Stimulated activated CD4-positive, alpha-beta T cell treated with anti-CD3 and anti-CD28 coated beads, Interleukin-4, amount 100 ng/mL, for 24 hours (primary cell): ENCODE measurements at places on chromosomes 4 and X.

DNA sequence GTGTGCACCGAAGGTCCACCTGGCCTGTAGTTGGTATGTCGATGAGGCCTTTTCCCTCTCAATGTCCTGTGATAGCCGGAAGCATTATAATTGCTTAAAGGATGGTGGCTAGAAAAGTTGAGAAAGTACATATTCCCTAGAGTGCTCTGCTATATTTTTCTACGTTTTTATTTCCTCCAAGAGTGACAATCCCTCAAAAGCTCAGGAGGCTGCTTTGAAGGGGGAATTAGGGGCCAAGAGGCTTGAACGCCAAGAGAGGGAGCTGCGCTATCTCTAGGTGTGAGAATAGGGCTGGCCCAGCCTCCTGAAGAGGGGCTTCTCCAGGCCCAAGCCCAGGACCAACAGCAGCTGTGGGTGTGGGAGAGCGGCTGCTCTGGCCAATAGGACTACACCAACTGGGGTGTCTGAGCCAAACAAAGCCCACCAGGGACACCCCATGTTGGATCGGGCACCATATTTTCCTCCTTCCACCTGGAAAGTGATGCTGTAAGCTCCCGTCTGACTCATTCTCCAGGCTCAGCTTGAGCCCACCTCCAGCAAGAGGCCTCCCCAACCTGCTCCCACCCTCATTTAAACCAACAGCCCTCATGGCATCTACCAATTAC lies 124.0 kb downstream of the IRF2 start:
- no peak for DNase-seq

DNA sequence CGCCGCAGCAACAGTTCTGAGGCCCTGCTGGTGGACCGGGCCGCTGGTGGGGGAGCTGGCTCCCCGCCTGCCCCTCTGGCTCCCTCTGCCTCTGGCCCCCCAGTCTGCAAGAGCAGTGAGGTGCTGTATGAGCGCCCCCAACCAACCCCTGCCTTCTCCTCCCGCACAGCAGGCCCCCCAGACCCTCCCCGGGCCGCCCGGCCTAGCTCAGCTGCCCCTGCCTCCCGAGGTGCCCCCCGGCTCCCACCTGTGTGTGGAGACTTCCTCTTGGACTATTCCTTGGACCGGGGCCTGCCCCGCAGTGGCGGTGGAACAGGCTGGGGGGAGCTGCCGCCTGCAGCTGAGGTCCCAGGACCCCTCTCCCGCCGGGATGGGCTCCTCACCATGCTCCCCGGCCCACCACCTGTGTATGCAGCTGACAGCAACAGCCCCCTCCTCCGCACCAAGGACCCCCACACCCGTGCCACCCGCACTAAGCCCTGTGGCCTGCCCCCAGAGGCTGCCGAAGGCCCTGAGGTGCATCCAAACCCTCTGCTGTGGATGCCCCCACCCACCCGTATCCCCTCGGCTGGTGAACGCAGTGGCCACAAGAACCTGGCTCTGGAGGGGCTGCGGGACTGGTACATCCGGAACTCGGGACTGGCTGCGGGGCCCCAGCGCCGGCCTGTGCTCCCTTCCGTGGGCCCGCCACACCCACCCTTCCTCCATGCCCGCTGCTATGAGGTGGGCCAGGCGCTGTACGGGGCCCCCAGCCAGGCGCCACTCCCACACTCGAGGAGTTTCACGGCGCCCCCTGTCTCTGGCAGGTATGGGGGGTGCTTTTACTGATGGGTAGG lies 6.3 kb downstream of the PRAF2 start:
- no peak for DNase-seq

DNA sequence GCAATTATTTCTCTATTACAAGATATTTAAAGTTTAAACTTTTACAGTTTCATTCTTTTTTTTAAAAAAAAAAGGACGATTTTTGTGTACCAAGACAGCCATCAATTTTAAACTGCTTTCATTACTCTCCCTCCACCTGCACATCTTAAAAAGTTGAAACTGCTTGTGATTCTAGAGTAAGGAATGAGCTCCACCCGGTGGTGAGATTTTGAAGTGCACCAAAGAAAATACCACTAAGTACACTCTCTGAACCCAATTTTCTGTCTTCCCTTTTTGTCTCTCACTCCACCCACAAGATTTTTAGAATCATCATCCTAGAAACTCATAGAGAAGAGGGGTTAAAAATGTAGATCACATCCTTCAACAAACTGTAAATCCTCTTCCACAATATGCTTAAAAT lies 91.3 kb upstream of the WDR44 start:
- DNase-seq, result peak; percentile 18

DNA sequence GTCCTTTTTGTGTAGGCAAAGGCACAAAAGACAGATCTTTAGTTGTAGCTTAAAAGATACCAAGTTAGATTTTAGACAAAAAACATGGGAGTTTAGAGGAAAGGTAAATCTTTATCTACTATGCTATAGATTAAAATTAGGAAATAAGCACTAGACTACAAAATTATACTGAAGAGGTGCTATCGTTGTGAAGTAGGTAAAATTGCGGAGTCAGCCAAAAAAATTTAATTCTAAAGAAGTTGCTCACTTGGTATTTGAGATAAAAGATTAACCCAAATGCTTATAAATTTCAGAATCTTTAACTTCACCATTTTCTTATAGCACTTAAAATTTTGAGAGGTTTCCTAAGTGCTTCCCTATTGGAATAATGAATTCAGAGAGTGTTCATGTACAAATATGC lies 604.1 kb downstream of the GRXCR1 start:
- DNase-seq, result no peak

DNA sequence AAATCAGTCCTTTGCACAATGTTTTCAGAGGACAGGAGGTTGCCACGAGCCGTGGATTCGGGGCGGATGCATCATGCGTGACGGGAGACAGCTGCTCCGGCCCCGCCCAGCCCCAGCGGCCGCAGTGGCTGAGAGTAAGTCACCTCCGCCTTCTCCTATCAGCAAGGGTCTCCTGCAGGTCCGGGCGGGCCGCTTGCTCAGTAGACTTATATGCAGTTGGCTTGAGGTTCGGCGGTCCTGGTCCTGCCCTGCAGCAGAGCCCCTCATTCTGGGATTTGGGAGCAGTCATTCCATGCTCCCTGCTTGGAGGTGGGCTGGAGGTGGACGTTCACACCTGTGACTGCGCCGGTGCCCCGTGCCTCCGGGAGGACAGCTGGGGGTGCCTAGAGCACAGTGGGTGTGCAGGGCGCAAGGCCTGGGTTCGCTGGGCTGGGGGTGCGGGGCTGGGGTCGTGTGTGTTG lies 86.3 kb upstream of the ADRA2C start:
- no peak for DNase-seq

DNA sequence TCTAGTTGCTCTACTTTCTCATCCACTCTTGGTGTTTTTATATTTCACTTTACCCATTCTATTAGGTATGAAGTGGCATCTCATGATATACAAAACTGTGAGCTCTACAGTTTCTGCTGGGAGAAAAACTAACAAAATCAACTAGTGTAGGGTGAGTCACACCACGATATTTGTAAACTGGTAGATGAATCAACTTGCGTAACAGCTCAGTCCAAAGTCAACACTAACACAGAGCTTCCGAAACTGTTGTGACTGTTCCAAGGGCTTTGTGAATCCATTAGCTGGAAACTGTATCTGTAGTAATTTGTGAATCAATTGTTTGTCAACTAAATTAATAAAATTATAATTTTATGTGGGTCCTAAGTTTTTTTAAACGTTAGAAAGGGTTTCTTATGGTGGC lies 119.8 kb upstream of the TSPAN5 start:
- DNase-seq, result no peak

- DNase-seq, result no peak
These were observed 90.7 kb downstream of the NDST3 start for GRCh38 chr4:118124997-118125396.

GRCh38 chr4:5079581-5079980 lies 28.3 kb downstream of the STK32B start:
- DNase-seq, result no peak

GRCh38 chr4:73741750-73742489 lies 1.6 kb downstream of the CXCL8 start:
- DNase-seq, result no peak

DNA sequence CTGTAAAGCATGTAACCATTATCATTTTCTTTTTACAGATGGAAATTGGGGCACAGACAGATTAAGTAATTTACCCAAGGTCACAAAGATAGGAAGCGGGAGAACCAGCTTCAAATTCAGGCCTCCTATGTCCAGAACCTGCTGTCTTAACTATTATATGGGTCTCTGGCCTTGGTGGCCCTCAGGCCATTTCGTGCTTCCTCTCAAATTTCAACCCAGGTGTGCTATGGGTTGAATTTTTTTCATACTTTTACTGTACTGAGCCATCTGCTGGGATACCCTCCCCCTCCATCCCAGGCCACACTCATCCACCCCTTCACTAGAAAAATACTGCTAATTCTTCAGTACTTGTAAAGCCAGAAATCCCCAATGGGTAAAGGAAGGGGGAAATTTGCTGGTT lies 42.3 kb downstream of the KLF3 start:
- DNase-seq, result no peak

- DNase-seq, result no peak
These were observed 112.7 kb downstream of the FAM53A start for GRCh38 chr4:1571165-1572009.

DNA sequence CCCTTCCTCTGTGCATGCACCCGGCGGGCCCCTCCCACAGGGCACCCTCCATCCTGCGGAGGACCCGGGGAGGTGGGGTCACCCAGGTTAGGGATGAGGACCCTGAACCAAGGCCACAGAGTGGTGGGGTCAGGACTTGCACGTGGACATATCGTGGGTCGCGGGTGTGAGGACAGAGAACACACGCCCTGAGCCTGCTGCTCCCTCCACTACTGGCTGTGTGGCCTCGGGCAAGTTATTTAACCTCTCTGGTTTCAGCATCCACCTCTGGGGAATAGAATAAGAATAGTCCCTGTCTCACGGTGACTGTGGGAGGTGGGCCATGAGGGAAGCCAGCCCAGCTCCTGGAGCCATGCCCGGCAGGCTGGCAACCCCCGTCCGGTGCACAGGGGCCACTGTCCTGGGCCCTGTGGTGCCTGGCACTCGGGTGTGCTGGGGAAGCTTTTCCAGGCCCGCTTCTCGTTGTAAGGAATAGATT lies 5.1 kb downstream of the PSAPL1 start:
- DNase-seq, result no peak

DNA sequence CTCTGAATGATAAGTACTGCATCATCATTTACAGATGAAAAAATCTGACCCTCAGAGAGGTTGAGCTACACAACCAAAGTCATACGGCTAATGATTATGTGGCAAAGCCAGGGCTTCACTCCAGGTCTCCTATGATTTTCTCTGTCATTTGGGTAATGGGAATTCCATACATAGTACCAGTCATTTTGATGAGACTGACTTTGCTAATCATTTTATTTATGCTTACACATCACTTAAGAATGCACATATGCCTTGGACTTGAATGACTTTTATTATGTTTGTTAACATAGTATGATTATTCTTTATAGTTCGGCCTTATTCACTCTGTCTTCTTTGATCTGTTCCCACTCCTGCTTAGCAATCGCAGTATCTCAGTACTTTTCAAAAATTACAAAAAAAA lies 255.1 kb upstream of the GPRIN3 start:
- DNase-seq, result no peak
